ENCODE measurements at places on chromosomes 4 and X.

- DNase-seq, result no peak
Observed at GRCh38 chr4:85928775-85929591, 430.9 kb downstream of the MAPK10 start.

- no peak for DNase-seq
Observed at GRCh38 chrX:103674531-103675454, 11.7 kb downstream of the MORF4L2 start.

DNA sequence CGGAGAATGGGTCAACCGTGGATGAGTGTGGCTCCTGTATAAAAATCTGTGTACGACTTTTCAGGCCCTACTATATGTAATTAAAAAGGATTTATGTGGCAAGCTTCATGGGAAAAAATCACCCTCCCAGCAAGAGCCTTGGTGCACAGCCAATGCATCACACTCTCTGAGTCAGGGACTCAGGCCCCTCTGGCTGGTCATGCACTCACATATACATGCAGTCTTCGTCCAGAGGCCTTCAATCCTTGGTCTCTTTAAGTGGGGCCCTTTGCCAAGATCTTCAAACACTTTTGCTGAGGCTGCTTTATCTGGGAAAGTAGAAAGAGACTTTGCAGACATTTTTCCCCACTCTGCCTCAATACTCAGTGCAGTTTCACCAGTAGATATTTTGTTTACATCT lies 311.4 kb upstream of the FSTL5 start:
- DNase-seq, result no peak

DNA sequence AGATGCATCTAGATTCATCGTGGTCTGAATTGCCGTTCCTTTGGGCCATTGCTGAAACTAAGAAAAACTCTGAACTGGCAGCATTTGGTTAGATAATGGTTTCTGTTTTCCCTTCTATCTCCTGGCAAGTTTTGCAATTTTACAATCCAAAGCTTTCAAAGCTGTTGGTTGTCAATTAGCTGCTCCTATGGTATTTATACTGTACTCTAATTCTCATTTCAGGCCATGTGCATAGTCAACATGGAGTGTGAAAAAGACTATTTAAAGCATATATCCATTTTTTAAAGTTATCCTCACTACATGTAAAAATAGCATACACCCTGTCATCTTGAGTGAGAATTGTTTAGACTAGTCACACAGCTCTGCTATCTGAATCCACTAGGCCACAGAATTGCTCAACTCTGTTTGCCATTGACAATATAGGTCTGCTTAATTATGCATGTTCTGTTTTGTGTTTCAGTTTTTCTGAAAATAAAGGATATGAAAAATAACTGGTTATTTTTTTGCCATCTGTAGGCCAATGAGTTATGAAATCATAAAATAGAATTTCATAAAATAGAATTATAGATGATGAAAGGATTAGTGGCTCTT lies 27.7 kb upstream of the TEC start:
- no peak for DNase-seq

DNA sequence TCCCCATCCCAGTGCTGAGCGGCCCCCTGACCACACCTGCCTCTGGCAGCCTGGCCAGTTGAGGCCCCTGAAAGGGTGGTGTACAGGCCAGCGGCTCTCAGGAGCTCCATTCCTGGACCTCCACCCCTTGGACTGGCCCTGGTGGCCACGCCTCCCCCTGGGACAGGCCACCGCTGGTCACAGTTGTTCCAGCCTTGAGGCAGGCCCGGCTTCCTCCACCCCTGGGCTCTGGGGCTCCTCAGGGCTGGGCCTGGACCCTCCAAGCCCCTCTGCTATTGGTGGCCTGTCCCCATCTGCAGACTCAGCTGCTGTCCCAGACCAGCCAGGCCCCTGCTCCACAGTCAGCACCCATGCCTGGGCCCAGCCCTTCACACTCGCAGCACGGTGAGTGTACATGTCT lies 93.2 kb upstream of the NKX1-1 start:
- DNase-seq, result no peak

GRCh38 chr4:22512306-22512705 lies 3.6 kb downstream of the ADGRA3 start:
- no peak for DNase-seq

GRCh38 chr4:40055863-40056715 lies 561 bp upstream of the N4BP2 start:
- peak; percentile 66 for DNase-seq

DNA sequence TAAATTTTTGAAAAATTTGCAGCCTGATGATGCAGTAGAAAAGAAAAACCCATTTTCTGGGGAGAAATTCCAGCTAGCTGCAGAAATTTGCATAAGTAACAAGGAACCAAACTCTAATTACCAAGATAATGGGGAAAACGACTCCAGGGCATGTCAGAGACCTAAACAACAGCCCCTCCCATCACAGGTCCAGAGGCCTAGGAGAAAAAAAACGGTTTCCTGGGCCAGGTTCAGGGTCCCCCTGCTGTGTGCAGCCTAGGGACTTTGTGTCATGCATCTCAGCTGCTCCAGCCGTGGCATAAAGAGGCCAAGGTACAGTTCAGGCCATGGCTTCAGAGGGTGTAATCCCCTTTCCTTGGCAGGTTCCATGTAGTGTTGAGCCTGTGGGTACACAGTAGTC lies 733.7 kb upstream of the CT83 start:
- DNase-seq, result no peak

DNA sequence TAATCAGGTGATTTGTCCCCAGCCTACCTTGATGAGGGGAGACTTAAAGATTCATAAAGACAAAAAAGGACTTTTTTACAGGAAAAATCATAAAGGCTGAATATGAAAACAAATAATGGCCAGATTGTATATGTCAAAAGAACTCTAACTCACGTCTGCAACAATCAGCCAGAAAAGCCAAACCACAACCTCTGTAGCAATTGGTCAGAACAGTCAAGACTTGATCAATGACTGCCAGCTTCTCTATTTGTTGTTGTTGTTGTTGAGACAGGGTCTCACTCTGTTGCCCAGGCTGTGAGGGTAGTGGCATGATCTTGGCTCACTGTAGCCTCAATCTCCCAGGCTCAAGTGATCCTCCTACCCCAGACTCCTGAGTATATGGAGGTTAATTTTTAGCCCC lies 35.9 kb upstream of the PPA2 start:
- no peak for DNase-seq

DNA sequence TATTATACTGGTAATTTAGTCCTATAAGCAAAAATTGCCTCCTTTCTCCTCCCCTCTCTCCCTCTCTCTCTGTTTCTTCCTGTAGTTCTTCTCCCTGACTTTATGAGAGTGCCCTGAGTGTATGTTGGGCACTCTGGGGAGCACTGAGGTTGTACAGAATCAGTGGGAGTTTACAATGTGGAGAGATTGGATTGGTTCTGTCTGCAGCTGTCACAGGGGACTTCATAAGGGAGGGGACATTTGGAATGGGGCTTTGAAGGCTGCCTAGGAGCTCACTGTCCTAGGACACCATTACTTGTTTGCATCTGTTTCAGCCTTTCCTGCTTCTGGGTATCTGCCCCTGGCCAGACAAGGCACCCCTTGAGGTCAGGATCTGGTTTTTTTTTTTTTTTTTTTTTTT lies 22.9 kb downstream of the SH3TC1 start:
- DNase-seq, result no peak

GRCh38 chr4:113051361-113051760 lies 1.9 kb downstream of the ANK2 start:
- no peak for DNase-seq

- DNase-seq, result no peak
Observed at GRCh38 chr4:6426571-6427438, 45.6 kb downstream of the PPP2R2C start.

GRCh38 chr4:77159806-77160205 lies 2.8 kb downstream of the CCNG2 start:
- no peak for DNase-seq

- no peak for DNase-seq
Observed at GRCh38 chr4:108333353-108333942, 164.7 kb upstream of the LEF1 start.

- DNase-seq, result no peak
Observed at GRCh38 chr4:133149932-133150471, 908 bp downstream of the PCDH10 start.

Data from activated T-helper 2 cell treated with anti-CD3 and anti-CD28 coated beads, Interferon-gamma antibody, Interleukin-2, Interleukin-4, amounts not matched to agents 10 μg/mL and 5 μg/mL and 100 μg/mL, durations not matched to agents 14 hours and 24 hours and 36 hours (primary cell).